Activated CD8-positive, alpha-beta memory T cell treated with anti-CD3 and anti-CD28 coated beads, Interleukin-2, amount 10 ng/mL, durations not matched to agents 7 days and 5 days (primary cell): ENCODE measurements at places on chromosomes 3 and 15.

DNA sequence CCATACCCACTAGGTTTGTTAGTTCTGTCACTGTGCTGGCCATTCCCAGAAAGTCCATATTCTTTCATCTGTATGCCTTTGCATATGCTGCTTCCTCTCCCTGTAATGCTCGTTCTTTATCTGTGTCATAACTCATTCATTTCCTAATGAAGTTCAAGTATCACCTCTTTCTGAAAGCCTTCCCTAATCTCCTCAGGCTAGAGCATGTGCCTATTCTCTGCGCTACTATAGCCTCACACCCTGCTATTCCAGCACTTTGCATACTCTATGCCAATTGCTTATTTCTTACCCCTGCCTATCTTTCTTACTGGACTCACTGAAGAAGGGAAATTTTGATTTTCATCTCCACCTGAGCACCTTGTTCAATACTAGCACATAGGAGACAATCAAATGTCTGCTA, 25.6 kb upstream of the C2CD4B start:
- H3K4me1 ChIP-seq = no peaks in the 10 kb centered on the region
- no peaks in the 10 kb centered on the region for H3K36me3 ChIP-seq
- H3K4me3 ChIP-seq = no peak overlapping the region

DNA sequence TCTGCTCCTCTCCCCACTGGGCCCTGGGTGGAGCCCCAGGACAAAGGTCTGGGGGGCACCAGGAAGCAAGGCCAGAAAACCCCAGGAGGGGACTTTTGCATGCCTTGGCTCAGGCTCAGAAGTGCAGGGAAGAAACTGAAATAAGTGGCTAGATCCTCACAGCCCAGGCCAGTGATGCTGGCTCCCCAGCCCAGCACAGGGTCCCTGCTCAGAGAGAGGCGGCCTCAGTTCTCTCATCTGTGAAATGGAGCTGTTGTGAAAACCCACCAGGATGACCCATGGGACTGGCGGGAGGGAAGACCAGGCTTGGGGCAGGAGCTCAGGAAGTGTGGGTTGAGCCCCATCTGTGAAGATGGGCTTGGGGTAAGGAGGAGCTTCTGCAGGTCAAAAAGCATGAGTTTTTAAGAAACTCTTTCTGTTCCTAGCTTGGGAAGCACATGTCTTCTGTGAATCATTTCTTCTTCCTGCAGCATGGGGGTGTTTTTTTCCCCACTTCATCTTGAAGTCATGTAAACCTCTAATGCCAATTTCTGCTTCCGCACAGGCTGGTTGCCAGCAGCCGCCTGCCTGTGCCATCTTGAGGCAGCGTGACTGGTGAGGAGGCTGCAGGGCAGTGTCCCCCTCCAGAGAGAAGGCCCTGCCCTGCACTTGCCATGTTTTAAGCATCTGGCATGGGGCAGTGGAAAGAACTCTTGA, 118.6 kb downstream of the SMAD6 start:
- H3K27me3 ChIP-seq = peaks cover 6% of the 10 kb centered on the region
- H3K4me1 ChIP-seq = no peaks in the 10 kb centered on the region

- H3K4me1 ChIP-seq = peaks cover 93% of the 10 kb centered on the region
- peak overlapping the region; percentile 60 for H3K4me3 ChIP-seq
- H3K27ac ChIP-seq = peak overlapping the region; percentile 92
- H3K27me3 ChIP-seq = no peaks in the 10 kb centered on the region
Measured at GRCh38 chr15:50107157-50107556, 11.9 kb downstream of the ATP8B4 start.

GRCh38 chr3:30227571-30228301, 378.7 kb upstream of the TGFBR2 start:
- H3K27me3 ChIP-seq = no peaks in the 10 kb centered on the region
- peaks cover 16% of the 10 kb centered on the region for H3K4me1 ChIP-seq
- peaks cover 17% of the 10 kb centered on the region for H3K36me3 ChIP-seq
- H3K27ac ChIP-seq = peak overlapping the region; percentile 52

DNA sequence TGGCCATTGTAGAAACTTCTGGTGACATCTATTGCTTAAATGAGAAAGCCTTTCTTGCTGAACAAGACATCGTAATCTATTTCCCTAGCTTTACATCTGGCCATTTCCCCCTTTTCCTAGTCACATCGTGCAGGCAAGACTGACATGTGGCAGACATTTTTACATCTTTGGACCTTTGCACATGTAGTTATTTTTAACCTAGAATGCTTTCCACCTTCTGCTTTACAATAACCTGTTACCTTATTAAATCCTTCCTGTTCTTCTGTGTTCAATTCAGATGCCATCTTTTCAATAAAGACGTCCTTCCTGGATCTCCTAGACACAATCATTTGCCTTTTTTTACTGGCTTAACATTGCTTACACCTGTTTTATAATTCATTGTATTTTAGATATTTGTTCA, 343.3 kb downstream of the DIPK2A start:
- no peak overlapping the region for H3K27ac ChIP-seq
- H3K27me3 ChIP-seq = no peaks in the 10 kb centered on the region
- H3K4me1 ChIP-seq = no peaks in the 10 kb centered on the region
- no peak overlapping the region for H3K4me3 ChIP-seq

- no peak overlapping the region for H3K4me3 ChIP-seq
- DNase-seq = no peak
- H3K27me3 ChIP-seq = no peaks in the 10 kb centered on the region
Measured at GRCh38 chr15:96245252-96245651, 85.2 kb upstream of the NR2F2 start.

GRCh38 chr3:134477938-134478337, 7.8 kb downstream of the ANAPC13 start:
- H3K4me1 ChIP-seq = peaks cover 3% of the 10 kb centered on the region
- H3K36me3 ChIP-seq = peaks cover 22% of the 10 kb centered on the region
- no peak overlapping the region for H3K27ac ChIP-seq
- DNase-seq = no peak

DNA sequence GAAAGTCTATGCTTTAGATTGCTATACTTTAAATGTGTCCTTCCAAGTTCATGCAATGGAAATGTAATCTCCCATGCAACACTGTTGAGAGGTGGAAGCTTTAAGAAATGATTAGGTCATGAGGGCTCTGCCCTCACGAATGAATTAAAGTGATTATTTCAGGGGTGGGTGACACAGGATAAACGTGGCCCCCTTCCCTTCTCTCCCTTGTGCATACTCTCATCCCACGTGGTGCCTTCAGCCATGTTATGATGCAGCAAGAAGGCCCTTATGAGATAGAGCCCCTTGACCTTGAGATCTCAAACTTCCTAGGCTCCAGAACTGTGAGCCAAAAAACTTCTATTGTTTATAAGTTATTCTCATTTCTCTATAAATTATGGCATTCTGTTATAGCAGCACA, 183.3 kb downstream of the TNIK start:
- no peak overlapping the region for H3K27ac ChIP-seq
- no peak overlapping the region for H3K4me3 ChIP-seq

DNA sequence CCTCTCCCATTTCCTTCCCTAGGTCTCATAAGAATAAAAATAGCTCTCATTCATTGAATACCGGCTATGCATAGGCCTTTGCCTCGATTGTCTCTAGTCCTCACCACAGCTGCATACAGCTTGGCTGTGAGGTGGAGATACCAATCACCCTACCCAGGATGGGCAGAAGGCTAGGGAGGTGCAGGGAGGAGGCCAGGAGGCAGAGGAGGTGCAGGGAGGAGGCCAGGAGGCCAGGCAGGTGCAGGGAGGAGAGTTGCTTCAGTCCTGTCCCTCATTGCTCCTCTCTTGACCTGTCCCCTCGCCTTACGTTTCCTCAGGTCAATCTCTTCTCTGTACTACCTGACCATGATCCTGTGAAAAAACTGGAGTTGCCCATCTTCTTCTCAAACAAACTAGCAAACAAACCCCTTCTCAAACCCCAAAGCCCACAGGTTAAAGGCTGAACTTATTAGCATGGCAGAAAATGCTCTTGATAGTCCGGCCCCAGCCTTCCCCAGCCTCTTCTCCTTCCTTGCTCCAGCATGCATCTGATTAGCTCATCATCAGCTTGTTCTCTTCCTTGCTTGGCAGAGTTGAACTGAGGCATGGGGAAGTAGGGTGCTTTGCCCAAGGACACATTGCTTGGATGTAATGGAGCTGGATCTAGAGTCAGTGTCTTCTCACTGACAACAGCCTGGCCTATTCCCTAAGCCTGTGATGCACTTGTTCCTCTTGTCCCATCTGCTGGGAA, 15.8 kb downstream of the PODXL2 start:
- H3K27me3 ChIP-seq = no peaks in the 10 kb centered on the region
- H3K36me3 ChIP-seq = no peaks in the 10 kb centered on the region
- DNase-seq = no peak
- H3K4me1 ChIP-seq = no peaks in the 10 kb centered on the region
- no peak overlapping the region for H3K4me3 ChIP-seq

- H3K27ac ChIP-seq = no peak overlapping the region
- no peaks in the 10 kb centered on the region for H3K27me3 ChIP-seq
- no peaks in the 10 kb centered on the region for H3K4me1 ChIP-seq
- no peaks in the 10 kb centered on the region for H3K36me3 ChIP-seq
- DNase-seq = no peak
- H3K4me3 ChIP-seq = no peak overlapping the region
Measured at GRCh38 chr3:23136054-23136453, 67.1 kb upstream of the UBE2E2 start.

- no peaks in the 10 kb centered on the region for H3K36me3 ChIP-seq
- H3K4me1 ChIP-seq = no peaks in the 10 kb centered on the region
- H3K4me3 ChIP-seq = no peak overlapping the region
Measured at GRCh38 chr3:163548015-163548414, 1530.3 kb downstream of the SI start.

DNA sequence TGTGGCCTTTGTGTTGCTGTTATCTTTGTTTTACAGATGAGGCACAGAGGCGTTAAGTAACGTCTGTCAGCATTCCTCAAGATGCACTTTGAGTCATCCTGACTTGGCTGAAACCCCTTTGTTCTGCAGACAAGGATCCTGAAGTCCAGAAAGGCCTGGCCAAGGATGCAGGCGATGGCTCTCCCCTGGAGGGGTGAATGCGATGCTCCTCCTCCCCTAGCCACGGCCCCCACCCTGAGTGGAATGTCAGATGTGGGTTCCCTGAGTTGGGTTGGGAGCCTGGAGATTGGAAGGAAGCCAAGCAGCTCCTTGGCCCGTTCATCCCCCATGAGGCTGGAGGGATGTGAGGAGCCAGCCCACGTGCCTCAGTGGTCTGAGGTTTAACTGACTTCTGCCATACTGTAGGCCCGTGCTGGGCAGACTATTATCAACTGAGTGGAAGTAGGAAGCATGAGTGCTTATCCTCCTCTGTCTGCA, 43.3 kb downstream of the POMGNT2 start:
- no peak overlapping the region for H3K27ac ChIP-seq
- peak; percentile 16 for DNase-seq
- no peaks in the 10 kb centered on the region for H3K4me1 ChIP-seq
- H3K4me3 ChIP-seq = no peak overlapping the region

DNA sequence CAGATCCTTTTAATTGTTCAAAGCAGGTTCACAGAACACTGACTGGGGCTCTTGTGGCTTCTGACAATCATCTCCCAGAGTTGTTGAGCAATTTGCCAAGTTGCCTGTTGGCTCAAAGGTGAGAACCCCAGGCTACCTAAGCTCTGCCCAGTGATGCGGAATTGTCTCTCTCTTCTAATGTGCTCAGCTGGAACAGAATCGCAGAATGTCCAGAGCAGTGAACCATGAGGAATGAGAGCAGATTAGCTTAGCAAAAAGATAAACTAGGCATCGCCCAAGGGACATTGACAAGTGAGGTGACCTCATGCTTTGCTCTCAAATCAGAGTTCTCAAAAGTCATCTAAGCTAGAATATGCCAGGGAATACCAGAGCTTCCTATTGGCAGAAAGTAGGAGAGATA, 148.1 kb downstream of the WDR76 start:
- DNase-seq = no peak
- H3K27ac ChIP-seq = no peak overlapping the region
- H3K4me1 ChIP-seq = peaks cover 28% of the 10 kb centered on the region
- peaks cover 8% of the 10 kb centered on the region for H3K36me3 ChIP-seq
- peaks cover 14% of the 10 kb centered on the region for H3K27me3 ChIP-seq
